ENCODE measurements at places on chromosomes 1 and 21.

GRCh38 chr1:205693421-205693991 is 13.2 kb upstream of the SLC45A3 start:
- no peak for DNase-seq

DNA sequence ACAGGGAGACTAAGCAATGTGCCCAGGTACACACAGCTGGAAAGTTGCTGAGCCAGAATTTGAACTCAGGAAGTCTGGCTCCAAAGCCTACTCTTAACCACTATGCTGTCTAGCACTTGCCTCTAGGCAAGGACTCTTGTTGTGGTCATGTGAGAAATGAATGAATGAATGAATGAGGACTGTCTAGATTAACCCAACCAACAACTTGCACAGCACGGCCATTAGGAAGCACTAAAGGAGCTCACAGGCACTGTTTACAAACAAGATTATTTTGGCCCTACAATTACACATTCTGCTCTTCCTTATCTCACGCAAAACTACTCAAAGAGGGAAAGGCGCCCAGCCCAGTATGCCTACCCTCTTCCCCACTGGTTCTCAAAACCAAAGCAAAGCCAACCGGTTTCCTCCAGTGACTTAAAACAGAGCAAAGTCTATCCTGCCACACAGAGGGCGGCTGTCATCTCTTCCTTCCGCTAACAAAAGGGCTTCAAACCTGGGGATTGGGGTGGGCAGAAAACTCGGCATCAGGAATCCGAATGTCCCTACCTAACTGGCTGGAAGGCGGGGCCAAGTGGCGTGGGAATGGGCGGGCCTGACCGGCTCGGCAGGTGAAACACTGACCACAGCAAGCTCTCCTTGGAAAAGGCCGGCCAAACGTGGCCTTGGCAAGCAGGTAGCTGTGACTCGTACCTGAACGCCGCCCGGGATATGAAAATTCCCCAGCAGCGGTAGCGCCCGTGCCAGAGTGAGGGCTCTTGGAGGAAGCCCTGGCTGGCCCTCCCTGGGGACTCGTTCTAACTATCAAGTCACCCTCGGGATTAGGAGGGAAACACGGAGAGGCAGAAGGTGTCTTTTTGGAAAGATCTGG is 948 bp downstream of the STK40 start:
- DNase-seq = peak; percentile 61

GRCh38 chr1:211650904-211651303 is 24.5 kb downstream of the NEK2 start:
- DNase-seq = no peak

DNA sequence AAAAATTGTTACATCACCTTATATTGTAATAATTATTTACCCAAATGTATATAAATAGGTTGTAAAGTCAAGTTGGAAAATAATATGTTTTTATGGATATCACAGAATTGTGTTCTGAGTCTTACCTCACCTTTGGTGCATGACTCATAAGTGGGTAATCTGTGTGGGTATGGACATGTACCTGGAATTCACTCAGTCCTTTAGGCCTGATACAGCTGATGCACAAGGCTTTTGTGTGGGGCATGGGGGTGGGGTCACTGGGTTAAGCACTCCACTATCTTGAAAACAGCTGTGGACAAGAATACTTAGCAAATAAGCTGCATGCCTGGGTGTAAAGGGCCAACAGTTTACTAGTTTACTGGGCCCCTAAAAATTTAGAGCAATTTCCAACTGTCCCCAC is 34.4 kb downstream of the INKA2 start:
- no peak for DNase-seq

DNA sequence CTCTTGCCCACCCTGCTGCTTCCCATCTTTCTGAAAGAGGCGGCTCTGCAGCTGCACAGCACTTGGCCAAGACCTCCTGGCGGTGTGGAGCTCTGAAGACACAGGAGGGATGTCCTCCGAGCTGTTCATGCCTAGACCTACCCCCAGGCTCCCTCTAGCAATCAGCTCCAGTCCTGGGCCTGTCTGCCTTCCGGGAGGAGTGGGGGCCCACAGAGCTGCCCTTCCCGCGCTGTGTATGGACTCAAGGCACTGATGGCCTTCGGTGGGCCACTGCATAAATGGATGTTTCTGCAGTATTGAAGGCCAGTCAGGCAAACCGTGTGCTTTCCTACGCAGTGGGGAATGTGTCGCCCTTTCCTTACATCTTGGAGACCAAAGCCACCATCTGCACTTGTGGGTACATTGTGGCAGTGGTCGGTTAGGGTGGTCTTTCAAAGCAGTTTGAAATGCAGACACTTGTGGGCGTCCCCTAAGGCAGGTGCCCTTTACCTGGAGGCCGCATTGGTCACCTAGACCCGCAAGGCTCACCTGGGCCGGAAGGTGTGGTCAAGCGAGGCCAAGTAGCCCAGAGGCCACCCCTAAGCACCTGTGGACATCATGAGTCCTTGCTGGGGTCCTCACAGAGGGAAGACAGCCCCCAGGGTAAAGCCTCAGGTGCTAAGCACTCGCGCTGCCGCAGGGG is 912 bp upstream of the PKNOX1 start:
- DNase-seq = no peak

GRCh38 chr21:36806103-36806502 is 107.2 kb downstream of the SIM2 start:
- DNase-seq = no peak

GRCh38 chr1:205918955-205919746 is 24.1 kb downstream of the SLC26A9 start:
- DNase-seq = peak; percentile 63

DNA sequence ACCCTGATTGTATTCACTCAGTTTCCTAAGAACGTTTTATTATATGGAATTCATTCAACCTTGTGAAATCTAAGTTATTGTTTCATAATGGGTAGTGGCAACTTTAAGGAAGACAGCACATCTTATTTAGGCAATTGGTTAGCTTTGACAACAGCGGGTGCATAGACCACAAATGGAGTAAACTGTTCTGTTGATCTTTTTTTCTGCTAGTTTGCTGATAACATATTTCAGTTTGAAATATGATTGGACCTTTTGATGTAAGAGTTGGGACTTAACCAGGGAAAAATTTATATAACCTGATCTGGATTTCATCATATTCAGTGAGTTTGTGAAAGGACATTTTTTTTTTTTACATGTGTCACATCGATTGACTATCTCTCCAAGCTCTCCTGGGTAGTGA is 151.7 kb downstream of the HLX start:
- DNase-seq = no peak

GRCh38 chr1:94731891-94732290 is 88.3 kb upstream of the SLC44A3 start:
- no peak for DNase-seq

- DNase-seq = no peak
Measured at GRCh38 chr1:6625584-6626149, 999 bp downstream of the THAP3 start.

GRCh38 chr1:221700536-221700935 is 41.4 kb downstream of the DUSP10 start:
- no peak for DNase-seq

DNA sequence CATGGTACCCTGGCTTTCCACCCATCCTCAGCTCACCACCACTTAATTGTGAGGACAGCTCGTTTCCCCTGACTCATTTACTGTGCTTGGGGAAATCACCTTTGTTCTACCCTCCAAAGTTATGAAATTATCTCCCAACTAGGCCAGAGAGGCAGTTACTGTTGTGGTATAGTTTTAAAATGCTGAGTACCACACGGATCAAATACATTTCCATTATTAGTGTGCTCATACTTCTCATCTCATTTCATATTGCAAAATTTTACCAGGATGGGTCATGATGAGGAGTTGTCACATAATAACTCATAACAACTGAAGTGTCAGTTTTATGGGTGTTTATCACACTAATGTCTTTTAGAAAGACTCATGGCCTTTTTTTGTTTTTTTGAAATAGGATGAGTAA is 9.2 kb upstream of the OR2B11 start:
- DNase-seq = no peak

- DNase-seq = no peak
Measured at GRCh38 chr21:30680586-30680985, 37.9 kb downstream of the KRTAP20-3 start.

- DNase-seq = no peak
Measured at GRCh38 chr1:242147096-242147976, 148.4 kb upstream of the MAP1LC3C start.

DNA sequence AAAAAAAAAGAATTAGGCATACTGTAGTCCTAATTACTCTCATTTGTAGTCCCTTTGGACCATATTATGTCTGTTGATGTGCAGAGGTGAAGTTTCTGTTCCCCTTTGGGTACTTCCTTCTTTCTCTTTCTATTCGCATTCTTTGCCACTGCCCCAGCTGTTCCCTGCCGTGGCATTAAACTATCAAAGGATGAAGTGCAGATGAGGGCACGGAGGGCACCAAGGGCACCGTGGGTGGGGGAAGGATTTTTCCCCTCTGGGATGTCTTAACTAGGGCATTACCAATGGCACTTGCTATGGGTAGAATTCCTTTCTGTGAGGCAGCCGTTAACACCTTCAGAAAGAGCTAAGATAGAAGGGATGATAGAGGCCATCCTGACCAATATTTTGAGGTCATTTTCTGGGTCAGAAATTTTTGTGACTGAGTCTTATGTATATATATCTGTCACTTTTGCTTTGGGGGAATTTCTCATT is 4.9 kb upstream of the MAPKAPK2 start:
- peak; percentile 21 for DNase-seq

DNA sequence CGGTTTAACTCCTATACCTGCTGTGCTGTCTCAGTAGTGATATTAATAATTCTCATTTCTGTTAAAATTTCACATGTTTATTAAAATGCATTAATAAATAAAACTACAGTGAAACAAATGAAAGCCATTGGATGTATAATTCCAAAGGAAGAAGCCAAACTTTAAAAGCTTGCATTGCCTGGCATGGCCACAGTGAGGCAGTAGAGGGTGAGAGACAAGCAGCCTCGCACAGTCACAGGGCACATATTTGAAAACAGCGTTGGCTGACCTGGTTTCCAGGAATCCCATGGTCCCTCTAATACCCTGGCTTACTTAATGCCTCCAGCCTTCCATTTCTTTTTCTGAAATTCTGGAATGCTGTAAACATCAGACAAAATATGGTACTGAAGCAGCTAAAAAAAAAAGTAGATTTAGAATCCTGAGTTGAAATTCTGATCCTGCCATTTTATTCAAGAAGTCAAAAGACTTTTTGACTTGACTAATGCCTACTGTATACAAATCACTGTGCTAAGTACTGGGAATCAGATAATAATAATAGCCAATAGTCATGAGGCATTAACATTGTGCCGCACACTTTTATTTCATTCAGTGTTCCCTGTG is 6.7 kb upstream of the RNASEL start:
- DNase-seq = peak; percentile 68

- DNase-seq = peak; percentile 84
Measured at GRCh38 chr1:174998569-174999215, 1.1 kb upstream of the CACYBP start.

GRCh38 chr1:179794669-179795068 is 51.6 kb downstream of the FAM163A start:
- DNase-seq = no peak

GRCh38 chr1:220044678-220045355 is 1.5 kb downstream of the EPRS1 start:
- no peak for DNase-seq

DNA sequence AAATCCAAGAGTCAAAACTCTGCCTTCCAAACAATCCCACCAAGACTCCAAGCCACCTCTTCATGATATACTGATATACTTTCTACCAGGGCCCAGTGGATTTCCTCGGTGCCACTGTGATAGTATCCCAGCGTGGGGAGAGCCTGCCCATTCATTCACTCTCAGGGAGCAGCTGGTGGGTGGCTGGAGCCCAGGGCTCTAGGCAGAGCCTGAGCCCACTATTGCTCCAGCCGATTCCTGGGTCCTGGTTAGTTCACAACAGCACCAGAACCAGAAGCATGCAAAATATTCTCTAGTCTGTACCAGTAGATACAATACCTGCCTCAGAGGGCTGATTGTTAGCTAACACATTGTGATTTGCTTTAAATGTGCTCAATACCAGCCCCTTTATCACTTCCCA is 831 bp downstream of the CSRP1 start:
- no peak for DNase-seq
